ENCODE measurements at places on chromosomes 5 and 9.
A peak's percentile ranks its signal among the peaks of the same experiment; 100 is the strongest.

DNA sequence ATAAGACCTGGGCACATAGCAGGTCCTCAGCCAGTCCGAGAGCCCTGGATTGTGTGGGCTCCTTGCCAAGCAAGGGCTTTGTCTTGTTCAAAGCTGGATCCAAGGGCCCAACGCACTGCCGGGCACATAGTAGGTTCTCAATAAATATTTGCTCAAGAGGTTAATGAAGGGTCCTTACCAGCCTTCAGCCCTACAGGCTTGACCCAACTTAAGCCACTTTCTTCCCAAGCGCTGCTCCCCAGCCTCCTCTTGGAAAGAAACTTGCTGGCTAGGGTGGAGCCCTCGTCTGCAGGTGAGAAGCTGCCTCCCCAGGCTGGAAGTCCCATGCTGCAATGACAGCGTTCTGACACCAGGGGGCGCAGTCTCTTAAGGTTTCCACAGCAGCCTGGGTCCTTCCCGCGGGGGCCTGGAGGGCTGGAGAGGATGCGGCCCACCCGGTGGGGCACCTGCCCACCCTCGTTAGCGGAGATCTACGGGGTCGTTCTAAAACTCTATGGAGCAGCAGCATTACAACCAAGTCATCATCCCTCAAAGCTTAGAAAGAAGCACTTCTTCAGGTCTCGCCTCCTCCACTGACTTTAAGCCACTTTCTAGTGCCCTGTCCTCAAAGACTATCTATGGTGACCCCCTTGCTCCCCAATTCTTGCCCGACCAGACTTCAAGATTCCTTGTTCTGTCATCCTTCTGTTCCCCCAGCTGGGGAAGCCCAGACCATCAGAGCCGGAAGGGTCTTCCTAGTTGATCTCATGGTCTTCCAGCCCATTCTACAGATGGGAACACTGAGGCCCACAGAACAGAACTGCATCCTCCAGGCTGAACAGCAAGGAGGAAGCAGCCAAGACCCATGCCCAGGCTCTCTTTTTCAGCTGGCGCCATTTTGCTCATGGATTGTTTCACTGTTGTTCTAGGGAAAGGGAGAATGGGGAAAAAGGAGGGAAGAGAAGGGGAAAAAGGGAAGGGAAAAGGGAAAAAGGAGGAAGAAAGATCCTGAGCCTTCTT lies 115.4 kb downstream of the LHX2 start:
- DNase-seq: peak; percentile 70

GRCh38 chr9:113532809-113533190 lies 69.3 kb downstream of the RGS3 start:
- DNase-seq: no peak

DNA sequence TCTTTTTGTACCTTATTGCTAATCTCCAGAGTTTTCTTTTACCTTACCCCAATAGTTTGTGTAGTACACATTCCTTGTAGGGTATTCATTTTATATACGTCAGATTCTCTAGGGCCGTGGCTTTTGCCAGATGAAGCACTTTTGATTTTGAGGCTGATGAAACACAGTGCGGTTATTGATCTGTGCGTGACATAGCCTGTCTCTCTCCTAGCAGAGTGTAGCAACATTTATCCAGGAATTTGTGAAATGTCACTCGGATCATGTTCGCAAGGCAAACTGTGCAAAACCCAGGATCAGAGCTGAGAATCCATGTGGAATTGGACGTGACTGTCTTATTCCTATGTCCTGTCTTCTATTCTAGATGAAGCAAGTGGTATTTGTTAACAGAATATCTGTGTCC lies 142.0 kb upstream of the SH3GL2 start:
- no peak for DNase-seq

DNA sequence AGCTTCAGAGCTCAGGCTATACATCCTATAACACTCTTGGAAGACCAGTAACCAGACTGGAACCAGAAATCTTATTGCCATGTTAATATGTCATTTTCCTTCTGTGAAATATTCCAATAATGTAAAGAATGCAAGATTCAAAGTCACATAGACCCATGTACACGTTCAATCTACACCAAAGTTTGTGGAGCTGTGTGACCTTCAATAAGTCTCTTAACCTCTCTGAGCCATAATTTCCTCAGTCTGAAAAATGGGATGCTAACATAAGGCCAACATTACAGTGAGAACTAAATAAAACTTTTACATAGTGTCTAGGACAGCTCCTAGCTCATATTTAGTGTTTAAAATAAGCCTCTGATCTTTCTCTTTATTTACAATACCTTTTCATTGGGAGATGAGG lies 70.4 kb downstream of the ARRDC3 start:
- DNase-seq: no peak

- no peak for DNase-seq
These were observed 90.0 kb upstream of the GDNF start for GRCh38 chr5:37929791-37930190.

DNA sequence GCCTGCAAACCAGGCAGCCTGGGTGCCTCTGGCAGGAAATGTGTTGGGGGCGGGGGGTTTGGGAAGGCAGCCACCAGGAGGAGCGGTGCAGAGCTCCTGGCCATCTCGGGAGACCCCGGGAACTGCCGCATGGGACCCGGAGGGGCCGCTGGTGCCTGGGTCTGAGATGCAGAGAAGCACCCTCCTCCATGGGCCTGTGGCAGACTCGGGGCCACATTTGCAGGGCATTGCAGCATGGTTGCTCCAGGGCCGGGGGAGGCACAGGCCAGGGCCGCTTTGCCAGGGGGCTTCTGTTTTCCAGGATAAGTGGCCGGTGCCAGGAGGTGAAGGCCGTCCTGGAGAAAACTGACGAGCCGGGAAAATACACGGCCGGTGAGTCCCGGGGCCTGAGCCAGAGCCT lies 1.7 kb downstream of the LCN1 start:
- DNase-seq: no peak

DNA sequence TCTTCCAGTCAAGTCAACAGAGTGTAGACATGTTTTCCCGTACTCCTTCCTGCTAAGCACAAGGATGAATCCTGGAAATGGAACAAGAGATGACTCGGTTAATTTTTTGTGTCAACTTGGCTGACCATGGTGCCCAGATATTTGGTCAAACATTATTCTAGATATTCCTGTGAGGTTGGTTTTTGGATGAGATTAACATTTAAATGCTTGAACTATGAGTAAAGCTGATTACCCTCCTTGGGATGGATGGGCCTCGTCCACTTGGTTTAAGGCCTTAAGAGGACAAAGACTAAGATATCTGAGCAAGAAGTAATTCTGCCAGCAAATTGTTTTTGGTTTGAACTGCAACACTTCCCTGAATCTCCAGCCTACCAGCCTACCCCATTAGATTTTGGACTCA lies 338.1 kb upstream of the MSX2 start:
- DNase-seq: no peak

GRCh38 chr5:31913808-31914207 lies 260.3 kb downstream of the GOLPH3 start:
- no peak for DNase-seq
